ENCODE measurements at places on chromosomes 6 and 20. TPM values are rescaled to one million over a fixed set of nuclear protein-coding genes. Genes with fewer than 3 reads are reported as not detected.

FAM8A1 gene
- total RNA-seq, result 30.0 TPM

NOX3 gene
- total RNA-seq, result not detected

SEL1L2 gene
- not detected for total RNA-seq

GRM1 gene
- total RNA-seq, result 0.10 TPM

GZF1 gene
- total RNA-seq, result 17.3 TPM

IMPG1 gene
- total RNA-seq, result not detected

ZBTB9 gene
- total RNA-seq, result 5.8 TPM

TRERF1 gene
- 6.2 TPM for total RNA-seq

HTR1E gene
- total RNA-seq, result not detected

PSMB1 gene
- 165 TPM for total RNA-seq

RXRB gene
- 17.9 TPM for total RNA-seq

DNA sequence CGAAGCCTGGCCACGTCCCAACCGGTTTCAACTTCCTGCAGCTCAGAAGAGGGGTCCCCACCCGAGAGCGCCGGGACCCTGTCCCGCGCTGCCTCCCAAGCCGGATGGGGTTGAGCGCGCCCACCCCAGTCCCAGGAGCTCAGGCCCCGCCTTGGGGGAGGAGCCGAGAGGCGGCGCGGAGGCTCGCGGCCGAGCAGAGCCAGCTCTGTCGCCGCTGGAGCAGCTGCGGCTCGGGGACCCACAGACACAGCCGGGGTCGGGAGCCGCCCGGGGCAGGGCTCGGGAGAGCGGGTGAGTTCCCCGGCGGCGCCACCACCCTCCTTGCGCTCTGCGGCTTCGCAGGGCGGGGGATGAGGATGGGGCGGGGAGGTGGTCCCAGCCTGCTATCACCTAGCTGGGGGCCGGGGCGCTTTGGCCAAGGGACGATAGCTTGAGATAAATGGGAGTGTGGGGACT, at the start of gene PPP1R16B:
PPP1R16B (plus strand) TSS at position 196 of the 456 bp plus-strand sequence. CDS start 30,229 bp downstream, outside the sequence.
- DNase-seq, result no peak

GRCh38 chr6:106977246-106977645, 2.7 kb upstream of the CD24 start:
- DNase-seq, result no peak

- DNase-seq, result no peak
Measured at GRCh38 chr6:13987400-13987865, 62.7 kb downstream of the RNF182 start.

DNA sequence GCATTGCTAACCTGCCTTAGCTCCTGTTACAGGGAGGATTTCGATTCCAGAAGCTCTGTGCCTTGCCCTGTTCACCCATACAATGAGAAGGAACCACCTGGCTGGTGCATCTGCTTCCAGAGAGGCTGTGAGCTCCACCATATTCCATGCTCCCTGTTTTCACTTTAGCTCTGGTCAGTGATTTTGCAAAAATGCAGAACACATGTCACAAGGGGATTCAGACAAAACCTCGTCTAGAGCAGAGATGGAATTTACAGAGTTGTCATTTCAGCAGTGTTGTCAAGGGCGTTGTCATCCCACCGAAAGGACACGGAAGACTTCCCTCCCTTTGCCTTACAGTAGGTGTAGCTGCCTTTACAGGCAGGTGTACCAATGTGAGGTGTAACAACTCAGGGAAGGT, 223.0 kb upstream of the ARID1B start:
- no peak for DNase-seq

GRCh38 chr6:129490521-129491255, 219.3 kb downstream of the ARHGAP18 start:
- DNase-seq, result peak; percentile 13

DNA sequence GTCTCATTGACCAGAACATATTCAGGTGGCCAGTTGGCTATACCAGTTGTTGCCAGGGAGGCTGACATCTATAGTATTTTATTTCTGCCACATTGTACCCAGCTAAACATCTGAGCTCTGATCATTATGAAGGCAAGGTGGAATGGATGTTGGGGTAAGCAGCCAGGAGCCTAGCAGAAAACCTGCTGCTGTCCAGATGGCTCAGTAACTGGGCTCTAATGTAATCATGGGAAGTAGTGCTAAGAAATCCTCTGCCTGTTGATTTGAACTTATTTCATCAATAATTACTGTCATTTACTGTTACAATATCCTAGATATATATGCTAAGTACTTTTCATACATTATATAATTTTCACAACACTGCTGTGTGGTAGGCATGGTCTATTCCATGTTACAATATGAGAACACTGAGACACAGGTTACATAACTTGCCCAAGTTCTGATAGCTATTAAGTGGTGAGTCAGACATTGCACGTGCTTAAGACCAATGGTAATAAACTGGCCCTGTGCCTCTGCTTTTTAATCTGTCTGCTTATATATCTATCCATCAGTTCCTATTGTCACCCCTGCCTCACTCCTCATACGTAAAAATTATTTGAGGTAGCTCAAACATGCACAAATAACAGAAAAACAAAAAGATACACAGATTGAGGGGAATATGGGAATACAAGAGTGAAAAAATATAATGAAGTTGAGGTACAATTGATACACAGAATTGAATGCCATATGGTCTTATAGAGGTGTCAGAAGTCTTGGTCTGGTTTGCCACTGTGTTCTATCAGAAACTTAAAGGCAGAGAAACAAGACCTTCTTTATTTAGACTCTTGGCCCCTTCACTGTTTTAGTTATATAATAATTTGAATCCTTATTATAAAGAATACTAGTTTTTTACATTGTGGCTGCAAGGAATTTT, 25.2 kb downstream of the TBPL1 start:
- no peak for DNase-seq

- DNase-seq, result no peak
Measured at GRCh38 chr6:39494998-39495397, 172.5 kb upstream of the KCNK16 start.

GRCh38 chr6:106530502-106530901, 98.8 kb downstream of the RTN4IP1 start:
- DNase-seq, result no peak

DNA sequence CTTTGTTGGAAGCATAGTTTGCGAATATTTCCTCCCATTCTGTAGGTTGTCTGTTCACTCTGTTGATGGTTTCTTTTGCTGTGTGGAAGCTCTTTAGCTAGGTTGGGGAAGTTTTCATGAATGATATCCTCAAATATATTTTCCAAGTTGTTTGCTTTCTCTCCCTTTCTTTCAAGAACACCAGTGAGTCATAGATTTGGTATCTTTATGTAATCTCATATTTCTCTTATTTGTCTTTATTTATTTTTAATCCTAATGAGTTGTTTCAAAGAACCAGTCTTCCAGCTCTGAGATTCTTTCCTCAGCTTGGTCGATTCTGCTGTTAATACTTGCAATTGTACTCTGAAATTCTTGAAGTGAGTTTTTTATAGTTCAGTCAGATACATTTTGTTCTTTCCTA, 628.0 kb upstream of the ID4 start:
- DNase-seq, result no peak

DNA sequence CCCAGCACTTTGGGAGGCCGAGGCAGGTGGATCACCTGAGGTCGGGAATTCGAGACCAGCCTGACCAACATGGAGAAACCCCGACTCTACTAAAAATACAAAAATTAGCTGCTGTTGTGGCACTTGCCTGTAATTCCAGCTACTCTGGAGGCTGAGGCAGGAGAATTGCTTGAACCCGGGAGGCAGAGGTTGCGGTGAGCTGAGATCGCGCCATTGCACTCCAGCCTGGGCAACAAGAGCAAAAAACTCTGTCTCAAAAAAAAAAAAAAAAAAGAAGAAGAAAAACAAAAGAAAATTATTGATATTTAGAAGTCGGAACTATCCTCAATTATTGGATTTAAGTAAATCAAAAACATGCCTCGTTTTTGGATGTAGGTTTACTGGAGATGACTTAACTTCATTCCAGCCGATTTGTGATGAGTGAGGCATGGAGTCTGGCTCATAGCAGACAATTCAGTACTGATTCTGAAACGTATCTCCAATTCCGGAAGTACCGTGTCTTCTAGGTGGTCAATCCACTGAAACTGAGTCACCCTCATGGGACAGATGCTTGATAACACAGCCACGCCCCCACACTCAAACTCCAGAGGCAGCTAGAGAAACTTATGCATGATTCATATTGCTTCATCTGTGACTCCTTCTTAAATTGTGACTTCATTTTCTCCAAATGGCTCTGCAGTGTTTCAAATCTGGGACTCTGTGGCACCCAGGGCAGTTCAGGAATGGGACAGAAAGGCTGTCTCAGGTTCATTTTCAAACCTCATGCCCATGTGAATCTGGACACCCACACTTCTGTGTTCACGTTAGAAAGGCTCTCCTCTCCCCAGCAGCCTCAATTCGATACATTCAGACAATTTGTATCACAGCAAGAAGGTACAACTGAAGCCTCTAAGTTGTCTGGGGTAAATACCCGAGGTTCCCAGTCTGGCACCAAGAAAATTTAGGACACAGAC, 110.4 kb upstream of the ARMC2 start:
- DNase-seq, result peak; percentile 64

DNA sequence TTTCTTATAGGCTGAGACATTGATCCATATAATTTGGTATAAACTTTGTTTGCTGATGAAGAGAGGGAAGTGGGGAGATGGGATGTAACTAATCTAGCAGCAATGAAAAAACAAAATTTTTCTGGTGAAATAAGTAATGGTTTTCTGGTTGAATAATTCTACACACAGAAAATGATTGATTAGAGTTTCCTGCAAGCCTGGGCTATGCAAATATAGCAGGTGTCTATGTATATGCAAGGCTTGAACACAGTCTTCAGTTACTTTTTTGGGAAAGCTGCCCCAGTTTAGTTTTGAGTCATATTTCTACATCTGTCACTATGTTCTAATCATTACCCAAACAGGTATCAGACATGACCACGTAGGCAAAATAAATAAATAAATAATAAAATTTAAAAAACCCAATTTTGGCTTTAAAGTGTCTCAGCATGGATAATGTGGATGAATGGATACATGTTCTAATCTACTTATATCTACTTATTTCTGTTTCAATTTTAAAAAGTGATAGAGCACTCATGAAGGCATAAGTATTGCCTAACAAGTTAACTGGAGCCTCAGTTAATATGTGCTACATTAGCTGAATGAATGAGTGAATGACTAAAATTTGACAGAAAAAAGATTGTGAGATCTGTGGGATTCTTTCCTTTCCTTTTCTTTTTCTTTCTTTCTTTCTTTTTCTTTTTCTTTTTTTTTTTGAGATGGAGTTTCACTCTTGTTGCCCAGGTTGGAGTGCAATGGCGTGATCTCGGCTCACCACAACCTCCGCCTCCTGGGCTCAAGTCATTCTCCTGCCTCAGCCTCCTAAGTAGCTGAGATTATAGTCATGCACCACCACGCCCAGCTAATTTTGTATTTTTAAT, 37.2 kb upstream of the TFB1M start:
- DNase-seq, result no peak

DNA sequence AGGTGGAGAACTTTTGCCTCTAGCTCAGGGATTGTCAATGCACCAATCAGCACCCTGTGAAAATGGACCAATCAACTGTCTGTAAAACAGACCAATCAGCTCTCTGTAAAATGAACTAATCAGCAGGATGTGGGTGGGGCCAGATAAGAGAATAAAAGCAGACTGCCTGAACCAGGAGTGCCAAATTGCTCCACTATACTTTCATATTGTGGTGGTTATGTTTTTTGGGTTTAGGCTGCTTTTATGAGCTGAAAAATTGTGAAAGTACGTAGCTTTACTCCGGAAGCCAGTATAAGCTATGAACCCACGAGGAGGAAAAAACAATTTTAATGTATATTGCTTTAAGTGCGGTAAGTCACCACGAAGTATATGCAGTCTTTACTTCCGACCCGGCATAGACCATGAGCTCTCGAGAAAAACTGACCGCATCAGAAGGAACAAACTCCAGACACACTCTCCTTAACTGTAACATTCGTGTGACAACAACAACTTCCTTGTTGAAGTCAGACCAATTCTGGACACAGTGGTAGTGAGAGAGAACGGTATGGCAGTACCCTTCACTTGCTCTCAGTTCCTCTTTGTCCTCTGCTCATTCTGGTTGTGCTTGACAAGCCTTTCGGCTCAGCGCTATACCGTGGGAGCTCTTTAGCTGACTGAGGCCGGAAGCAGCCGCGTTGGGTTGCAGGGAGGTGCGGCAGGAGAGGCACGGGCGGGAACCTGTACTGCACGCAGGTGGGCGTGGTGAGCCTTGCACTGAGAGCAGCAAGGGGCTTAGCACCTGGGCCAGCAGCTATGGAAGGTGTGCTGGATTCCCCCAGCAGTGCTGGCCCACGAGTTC, 81.9 kb upstream of the E2F3 start:
- no peak for DNase-seq

GRCh38 chr20:11287126-11287525, 613.3 kb upstream of the JAG1 start:
- no peak for DNase-seq

DNA sequence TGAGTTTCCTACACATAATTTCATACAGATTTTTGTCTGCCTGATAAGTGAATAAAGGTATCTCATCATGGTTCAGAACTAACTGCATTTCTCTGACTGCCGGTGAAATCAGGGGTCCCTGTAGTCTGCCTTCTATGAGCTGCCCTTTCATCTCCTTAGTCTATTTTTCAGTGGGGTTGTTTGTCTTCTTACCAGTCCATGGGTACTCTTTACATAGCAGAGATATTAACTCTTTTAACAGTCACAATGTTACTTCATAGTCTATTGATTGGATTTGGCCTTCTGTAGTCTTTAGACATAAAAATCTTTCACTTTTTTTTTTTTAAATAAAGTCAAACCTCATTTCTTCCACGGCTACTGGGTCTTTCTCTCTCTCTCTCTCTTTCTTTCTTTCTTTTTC, 79.8 kb downstream of the RALGAPA2 start:
- no peak for DNase-seq

- no peak for DNase-seq
Measured at GRCh38 chr20:56409521-56409920, 2.5 kb upstream of the CASS4 start.

DNA sequence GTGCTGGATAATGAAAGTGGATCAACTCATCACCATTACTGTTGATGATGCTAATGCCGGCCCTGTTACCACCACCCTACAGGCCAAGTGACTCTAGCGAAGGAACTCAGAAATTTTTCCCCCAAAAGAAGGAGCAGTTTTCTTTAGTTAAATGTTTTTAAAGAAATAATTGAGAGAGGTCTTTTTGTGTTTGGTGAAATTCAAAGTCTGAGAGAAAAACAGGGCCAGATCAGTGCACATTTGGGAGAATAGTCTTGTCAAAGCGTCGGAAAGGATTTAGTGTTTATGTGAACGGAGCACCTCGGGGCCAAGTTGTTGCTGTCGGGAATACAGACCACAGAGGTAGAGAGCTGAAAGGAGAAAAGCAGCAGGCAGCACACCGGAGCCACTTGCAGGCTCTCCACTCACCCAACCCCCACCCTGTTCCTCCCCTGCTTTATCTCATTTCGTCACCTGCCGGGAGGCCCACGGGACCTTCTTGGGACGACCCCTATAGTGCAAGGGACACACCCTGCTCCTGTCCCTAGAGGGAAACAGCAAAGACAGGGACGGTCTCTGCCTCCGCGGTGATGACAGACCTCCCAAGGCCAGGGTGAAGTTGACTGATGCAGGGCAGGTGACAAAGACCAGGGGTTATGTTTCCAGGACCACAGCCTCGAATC, 6.8 kb downstream of the TFAP2B start:
- no peak for DNase-seq

DNA sequence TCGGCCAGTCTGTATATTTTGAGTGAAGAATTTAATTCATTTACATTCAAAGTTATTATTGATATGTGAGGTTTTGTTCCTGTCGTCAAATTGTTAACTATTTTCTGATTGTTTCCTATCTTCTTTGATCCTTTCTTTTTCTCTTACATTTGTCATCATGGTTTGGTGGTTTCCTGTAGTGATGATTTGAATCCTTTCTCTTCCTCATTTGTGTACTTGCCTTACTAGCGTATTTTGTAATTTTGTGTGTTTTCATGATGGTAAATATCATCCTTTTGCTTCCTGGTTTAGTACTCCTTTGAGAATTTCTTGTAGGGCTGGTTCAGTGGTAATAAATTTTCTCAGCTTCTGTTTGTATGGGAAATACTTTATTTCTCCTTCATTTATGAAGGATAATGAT, 151.7 kb upstream of the CEP162 start:
- no peak for DNase-seq
